ENCODE measurements at places on chromosomes 1 and 21.

- no peak for DNase-seq
Measured at GRCh38 chr1:200248541-200248940, 161.3 kb downstream of the ZNF281 start.

DNA sequence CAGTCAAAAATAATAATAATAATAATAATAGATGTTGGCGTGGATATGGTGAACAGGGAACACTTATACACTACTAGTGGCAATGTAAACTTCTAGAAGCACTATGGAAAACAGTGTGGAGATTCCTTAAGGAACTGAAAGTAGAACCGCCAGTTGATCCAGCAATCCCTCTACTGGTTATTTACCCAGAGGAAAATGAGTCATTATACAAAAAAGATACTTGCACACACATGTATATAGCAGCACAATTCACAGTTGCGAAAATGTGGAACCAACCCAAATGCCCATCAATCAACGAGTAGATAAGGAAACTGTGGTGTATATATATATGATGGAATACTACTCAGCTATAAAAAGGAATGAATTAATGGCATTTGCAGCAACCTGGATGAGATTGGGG is 176.0 kb downstream of the PLPP3 start:
- DNase-seq, result no peak

GRCh38 chr1:16491056-16491675 is 22.9 kb downstream of the RNU1-1 start:
- no peak for DNase-seq

GRCh38 chr1:180584869-180585268 is 26.1 kb downstream of the OVAAL start:
- DNase-seq, result no peak

- no peak for DNase-seq
Measured at GRCh38 chr21:44626262-44626661, 631 bp upstream of the KRTAP10-9 start.

- DNase-seq, result no peak
Measured at GRCh38 chr1:76919085-76919484, 51.8 kb downstream of the ST6GALNAC5 start.

DNA sequence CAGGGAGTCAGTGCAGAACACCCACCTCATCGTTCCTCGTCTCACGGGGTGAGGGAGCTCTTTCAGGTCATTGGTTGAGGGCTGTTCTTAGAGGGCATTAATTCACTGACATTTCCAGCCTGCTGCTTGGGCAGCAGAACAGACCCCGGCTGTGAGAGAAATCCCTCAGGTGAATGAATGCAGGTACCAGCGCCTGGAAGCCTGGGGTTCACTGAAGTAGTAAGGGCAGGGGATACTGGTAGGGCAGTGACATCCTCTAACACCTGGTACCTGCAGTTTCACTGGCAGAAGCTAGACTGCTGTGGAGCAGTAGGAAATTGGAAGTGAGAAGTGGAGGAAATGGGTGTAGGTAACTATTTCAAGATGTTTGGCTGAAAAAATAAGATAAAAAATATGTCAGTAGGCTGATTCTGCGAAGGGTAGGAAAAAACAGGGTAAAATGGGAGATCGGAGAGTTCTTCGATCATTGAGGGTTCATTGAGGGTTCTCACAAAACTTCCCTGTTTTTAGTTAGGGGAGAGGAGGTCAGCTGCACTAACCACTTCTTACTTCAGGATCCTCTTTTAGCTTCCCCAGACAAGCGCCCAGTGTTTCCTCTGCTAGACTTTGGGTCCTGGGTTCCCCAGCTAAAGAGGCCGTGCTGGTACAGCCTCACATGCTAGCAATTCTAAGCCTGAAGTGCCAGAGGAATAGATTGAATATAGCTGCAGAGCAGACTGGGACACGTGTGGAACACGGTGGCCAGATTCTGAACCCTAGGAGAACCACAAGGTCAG is 55.2 kb downstream of the RNF220 start:
- no peak for DNase-seq

DNA sequence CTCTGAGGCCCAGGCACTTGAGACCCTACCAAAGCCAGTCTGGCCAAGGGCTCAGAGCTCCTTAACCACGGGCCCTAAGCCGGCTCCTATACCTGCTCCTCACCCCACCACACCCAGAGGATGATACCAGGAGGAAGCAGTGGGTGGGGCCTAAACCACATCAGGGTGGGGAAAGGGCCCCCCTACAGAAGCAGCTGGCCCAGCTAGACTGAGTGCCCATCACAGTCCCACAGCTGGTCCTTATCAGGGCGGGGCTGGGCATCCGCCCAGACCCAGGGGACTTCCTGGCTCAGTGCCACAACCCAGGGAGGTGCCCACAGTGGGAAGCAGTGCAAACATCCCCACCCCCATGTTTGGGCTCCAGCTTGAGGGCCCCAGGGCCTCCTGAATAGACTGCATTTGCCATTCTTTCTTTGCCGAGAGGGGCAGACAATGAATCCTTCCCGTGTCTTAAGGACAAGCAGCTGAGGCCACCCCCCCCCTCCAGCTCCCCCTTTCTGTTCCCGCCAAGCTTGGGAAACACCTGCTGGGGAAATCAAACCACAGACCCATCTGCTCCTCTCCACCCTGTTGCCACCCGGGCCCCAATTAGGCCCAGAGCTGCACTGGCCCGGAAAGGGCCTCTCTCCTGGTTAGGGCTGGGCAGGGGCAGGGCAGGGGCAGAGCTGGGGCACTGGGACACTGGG is 6.2 kb downstream of the E2F2 start:
- peak; percentile 45 for DNase-seq

- peak; percentile 65 for DNase-seq
Measured at GRCh38 chr1:1777950-1778662, at the start of gene NADK. NADK (minus strand) TSS chr1:1778470; CDS start chr1:1765406, 13,064 bp downstream.

DNA sequence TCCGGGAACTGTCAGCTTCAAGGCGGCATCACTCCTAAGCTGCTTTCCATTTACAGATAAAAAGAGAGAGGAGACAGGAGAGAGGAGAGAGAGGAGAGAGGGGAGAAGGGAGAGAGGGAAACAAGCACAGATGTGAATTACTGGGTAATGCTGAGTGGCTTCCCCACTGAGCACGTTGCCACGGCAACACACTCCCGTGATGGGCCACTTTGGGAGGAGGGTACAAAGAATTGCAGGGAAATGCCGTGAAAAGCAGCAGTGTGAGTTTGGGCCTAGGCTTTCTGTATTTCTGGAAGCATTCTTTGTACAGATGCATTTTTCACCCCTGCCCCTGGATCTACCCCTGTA is 128.0 kb upstream of the IRF2BP2 start:
- DNase-seq, result no peak

GRCh38 chr1:159282118-159282517 is 20.0 kb upstream of the FCER1A start:
- DNase-seq, result no peak

GRCh38 chr1:4467241-4467640 is 187.2 kb upstream of the AJAP1 start:
- DNase-seq, result no peak

- no peak for DNase-seq
Measured at GRCh38 chr1:167056529-167057231, 33.5 kb downstream of the GPA33 start.

DNA sequence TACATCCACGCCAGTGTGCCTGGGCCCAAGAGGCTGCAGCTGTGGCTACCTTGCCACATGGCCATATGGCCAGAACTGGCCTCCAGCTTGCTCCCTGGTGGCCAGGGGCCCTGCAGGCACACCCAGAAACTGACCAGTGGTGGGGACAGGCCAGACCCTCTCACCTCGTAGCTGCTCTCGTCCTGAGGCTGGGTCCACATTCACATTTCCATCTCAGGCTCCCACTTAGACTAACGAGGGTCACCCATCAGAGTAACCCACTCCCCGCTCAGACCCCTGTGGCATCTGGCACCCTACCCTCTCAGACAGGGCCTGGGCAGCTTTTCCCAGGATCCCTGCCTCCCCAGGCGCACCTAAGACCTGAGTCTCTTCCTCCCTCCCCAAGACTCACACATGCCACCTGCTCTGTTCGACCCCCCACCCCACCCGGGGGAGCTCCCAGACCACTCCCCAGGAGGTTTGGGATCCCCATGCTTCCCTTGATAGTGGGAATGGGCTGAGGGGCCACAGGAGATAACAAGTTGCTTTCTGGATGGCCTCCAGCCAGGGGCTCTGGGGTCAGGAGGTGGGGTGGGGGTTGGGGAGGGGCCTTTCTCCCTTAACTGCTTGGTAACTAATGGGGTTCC is 21.3 kb upstream of the RNU1-4 start:
- DNase-seq, result no peak

- peak; percentile 41 for DNase-seq
Measured at GRCh38 chr1:20248971-20249612, 41.6 kb upstream of the VWA5B1 start.

Measured in CD4-positive, alpha-beta T cell treated with Interleukin-6 at 100 ng/mL for 8 hours (primary cell).